ENCODE measurements at places on chromosomes 6 and 20.

DNA sequence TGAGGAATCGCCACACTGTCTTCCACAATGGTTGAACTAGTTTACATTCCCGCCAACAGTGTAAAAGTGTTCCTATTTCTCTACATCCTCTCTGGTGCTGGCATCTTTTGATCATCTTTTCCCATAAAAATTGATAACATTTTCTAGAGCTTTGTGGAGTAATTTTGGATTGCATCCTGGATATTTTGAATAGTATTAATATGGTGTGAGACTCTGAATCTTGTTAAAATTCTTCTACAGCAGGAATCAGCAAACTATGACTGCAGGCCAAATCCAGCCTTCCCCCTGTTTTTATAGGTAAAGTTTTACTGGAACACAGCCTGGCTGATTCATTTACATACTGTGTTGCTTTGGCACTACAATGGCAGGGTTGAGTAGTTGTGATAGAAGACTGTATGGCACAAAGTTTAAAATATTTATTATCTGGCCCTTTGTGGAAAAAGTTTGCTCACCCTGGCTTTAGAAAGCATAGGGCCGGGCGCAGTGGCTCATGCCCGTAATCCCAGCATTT lies 15.0 kb upstream of the RNF8 start:
- DNase-seq, result no peak

DNA sequence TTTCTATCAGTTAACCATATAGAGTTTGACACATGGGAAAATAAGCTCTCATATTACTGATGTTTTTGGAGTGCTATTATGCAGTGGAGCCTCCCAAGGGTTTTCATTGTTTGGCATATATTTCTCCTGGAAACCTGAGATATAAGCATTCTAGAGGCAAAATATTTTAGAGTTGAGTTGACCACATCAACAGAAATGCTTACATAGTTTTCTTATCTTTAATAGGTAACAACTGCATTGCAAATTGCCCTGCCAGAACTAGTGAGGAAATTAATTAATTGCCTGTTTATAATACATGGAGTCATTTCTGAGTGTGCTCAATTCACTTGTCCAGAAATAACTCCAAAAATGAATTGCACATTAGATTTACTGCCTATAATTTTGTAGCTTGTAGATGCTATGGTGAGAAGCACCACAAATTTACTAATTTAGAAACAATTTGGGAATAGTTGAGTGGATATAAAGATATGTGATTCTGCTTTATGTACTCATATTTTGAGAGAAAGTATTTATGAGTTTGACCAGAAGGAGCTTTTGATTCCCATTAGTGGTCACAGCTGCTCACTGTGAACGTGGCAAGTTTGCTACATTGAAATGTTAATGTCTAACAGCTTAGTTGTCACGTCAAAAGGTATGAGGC lies 288.7 kb downstream of the CD109 start:
- no peak for DNase-seq

DNA sequence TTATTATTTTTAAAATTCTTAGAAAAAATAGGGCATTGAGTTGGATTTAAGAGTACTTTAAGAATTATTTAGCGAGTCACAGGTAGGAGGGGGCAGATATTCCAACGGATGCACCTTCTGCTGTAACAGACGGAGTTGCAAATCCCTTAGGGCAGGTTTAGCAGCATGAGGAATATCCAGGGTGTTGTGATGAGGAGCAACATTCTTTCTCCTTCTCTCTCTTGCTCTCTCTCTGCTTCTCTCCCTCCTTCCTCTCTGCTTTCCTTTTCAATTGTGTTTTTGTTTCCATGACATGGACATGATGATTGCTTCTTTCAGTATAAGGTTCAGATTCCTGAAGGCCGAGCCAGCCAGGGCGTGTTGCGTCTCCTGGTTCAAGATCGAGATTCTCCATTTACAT lies 28.9 kb downstream of the CDH26 start:
- DNase-seq, result no peak

DNA sequence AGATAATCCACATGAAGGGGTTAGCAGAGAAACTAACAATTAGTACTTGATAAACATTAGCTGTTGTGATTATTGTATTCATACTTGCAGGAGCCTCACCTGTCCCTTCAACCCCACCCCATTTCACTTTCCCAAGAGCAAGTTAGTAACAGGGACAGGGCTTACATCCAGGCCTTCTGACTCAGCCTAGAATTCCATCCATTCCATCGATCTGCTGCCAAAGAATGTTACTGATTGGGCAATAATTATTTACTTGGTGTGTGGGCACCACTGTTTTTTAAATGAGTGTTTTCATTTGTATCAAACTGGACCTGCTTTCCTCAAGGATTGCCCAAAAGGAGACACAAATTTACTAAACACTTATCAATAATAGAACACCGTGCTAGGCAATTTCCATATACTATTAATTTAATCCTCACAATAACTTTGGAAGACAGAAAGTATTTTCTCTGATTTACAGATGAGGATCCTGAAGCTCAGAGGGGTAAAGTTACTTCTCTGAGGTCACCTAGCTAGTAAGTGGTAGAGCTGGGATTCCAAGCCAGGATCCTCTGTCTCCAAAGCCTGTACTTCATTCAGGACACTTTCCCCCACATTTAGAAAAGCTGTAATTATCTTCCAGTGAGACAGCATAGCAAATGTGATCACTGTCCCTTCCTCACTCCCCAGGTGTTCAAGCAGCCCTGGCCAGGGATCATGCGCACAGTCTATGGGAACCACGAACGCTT lies 32.8 kb downstream of the GSS start:
- DNase-seq, result peak; percentile 51

DNA sequence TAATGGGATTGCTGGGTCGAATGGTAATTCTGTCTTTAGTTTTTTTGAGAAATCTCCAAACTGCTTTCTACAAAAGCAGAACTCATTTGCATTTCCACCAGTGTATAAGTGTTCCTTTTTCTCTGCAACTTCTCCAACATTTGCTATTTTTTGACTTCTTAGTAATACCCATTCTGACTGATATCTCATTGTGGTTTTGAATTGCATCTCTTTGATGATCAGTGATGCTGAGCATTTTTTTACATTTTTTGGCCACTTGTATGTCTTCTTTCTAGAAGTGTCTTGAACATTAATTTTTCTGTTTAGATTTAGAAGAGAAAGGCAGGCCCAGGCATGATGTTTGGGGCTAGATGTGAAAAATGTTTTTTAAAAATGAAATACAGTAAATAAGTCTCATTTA lies 553.1 kb upstream of the MAN1A1 start:
- DNase-seq, result no peak

GRCh38 chr6:119334535-119335264 lies 14.9 kb downstream of the MAN1A1 start:
- no peak for DNase-seq

- DNase-seq, result peak; percentile 63
Observed at GRCh38 chr20:8721098-8721497, 347.8 kb upstream of the PLCB4 start.

DNA sequence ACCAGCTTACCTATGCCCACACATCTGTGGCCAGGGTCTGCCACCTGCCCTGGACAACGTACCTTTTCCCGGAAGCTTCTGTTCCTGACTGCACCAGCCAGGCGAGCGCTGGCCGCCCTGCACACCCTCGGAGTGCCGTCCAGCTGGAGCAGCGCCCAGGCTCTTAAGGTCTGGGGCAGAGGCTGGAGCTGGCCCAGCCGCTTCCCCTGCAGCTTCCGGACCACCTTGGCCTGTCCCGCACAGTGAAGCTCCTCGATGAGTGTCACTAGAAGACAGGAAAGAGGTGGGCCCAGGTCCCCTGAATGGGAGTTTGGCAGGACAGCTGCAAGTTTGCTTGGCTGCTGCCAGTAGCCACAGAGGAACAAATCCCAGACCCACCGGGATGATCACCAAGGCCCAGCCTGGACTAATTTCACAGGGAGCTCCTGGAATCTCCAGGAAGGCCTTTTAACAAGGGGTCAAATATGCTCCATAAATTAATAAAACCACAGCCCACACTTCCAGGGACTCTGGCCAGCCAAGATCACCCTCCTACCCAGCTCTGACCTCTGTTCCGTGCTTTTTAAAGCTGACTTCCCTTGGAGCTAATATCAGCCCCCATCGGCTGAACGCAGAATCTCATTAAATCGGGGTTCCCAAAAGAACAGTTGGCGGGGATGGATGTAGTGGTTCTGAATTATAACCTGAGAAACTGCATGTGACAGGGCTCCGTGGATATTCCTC lies 82.3 kb downstream of the PTPN1 start:
- no peak for DNase-seq

DNA sequence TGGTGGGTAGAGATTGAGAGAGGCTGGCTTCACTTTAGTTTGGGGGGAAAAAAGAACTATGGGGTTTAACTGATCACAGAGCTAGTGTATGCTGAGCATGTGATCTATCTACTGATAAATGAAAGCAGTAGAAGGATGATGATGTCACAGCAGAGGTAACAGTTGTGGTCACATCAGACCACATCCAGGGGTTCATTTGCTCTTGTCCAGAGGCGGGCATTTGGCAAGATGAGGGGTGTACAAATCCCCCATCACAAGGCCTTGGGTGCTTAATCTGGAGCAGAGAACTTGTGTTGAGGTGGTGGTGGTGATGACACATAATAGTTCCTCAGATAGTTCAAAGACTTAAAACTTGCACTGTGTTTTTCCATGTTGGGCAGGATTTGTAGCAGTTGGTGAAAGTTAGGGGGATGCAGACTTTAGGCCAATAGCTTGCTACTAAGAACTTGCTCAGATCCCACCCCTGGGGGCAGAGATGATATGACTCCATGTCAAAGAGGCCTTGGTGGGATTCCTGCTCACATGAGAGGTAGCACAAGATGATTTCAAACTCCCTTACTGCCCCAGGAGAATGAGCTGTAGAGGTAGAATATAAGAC lies 63.4 kb downstream of the PRDM1 start:
- no peak for DNase-seq

GRCh38 chr6:33777398-33778388 lies 11.2 kb downstream of the LEMD2 start:
- no peak for DNase-seq

GRCh38 chr20:48898210-48898609 lies 23.3 kb upstream of the ARFGEF2 start:
- no peak for DNase-seq

- DNase-seq, result no peak
Observed at GRCh38 chr20:35133735-35134134, 13.4 kb downstream of the EDEM2 start.

DNA sequence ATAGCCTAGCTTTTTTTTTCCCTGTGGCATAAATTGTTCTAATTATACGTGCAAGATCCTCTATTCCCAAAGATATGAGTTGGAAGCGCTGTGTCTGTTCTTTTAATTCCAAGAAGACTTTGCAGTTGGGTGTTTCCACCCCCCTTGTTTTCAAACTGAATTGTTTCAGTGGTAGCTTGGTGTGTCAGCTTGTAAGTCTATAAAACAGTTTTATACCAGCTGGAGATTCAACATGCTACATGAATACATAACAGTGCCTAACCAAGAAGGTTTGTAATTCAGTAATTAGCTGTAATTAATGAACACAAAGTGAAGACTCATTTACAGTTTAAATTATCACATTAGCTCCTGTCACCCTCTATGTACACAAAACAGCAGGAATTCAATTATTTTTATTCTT lies 154.0 kb downstream of the ZNF217 start:
- DNase-seq, result no peak

DNA sequence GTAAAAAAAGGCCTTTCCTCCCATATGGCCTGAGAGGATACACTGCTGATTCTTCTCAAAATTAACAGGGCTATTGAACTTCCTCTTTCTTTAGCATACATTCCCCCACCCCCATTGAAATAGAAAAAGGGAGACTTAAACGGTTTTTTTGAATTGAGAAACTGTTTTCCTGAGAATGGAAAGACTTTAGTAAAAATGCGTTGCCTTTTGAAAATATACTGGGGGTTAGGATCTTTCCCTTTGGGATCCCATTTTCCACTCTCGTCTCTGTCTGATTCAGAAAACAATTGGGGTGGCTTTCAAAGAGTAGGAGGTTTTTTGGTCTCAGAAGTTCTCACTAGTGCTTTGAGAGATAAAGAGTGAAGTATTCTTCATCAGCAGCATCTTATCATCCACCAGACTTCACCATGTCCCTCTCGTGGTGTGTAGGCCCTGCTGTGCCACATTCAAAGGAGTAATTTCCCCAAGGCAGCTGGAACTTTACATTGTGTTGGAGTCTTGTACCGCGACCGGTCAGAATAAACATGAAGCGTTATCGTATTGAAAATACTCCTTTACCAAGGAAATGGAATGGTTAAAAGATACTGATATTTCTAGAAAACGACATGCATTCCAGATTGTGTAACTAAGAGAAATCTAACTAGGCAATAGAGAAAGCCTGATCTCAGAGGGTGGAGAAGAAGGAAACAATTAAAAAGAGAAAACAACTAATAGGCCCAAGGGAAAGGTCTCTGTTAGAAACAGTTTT lies 10.6 kb downstream of the MYB start:
- DNase-seq, result no peak

- no peak for DNase-seq
Observed at GRCh38 chr6:157605484-157605883, 217.6 kb upstream of the SNX9 start.

GRCh38 chr20:38460040-38460623 lies 12.5 kb upstream of the RALGAPB start:
- DNase-seq, result peak; percentile 26

DNA sequence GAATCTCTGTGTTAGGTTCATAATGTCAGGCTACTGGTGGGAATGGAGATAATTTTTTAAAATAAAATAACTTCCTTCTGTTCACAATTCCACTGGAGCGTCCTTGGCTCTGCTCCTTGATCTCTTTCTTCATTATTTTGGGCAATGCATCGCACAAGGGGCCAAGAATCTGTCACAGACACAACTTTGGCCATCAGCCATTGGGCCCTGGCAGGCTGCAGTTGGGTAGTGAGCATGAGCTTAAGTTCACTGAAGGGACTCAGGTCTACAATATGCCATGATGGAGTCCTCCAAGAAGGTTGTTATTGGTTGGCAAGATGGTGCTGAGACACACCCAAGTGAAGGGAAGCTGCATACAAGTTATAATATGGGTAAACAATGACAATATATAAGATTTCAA lies 40.0 kb downstream of the CYP39A1 start:
- DNase-seq, result no peak

- no peak for DNase-seq
Observed at GRCh38 chr20:15475483-15475882, 1097.8 kb downstream of the KIF16B start.

- DNase-seq, result no peak
Observed at GRCh38 chr6:157412791-157413190, 31.8 kb downstream of the ZDHHC14 start.

DNA sequence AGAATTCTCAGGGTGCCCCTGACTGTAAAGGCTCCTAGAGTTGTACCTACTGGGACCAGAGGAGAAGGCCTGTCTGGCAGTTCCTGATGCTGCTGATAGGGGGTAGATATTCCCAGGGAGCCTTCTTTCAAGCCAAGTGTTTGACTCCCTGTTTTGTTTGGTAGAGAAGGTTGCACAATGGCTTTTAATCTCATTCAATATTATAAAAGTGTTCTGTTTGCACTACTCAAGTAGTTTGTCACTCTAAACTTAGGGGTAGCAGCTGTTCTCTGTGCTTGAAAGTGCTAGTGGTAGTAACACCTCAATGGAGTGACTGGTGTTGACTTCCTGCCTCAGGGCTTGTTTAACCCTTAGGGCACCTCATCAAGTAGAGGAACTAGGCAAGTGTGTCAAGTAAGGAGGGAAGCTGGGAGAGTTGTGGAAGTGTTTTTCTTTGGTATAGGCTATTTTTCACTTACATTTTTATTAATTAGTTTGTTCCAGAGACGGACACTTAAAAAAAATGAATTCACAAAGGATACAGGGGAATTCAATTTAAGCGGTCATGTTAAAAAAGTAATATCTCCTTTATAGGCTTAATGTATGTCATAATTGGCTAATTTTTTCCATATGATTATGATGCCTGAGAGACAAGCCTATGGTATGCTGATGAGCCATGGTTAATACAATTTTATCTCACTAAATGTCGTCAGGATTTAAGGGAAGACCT lies 38.1 kb downstream of the BICRAL start:
- no peak for DNase-seq

GRCh38 chr6:30730601-30731435 lies 10.7 kb downstream of the TUBB start:
- DNase-seq, result no peak
